ENCODE measurements at places on chromosomes 7 and 10.

DNA sequence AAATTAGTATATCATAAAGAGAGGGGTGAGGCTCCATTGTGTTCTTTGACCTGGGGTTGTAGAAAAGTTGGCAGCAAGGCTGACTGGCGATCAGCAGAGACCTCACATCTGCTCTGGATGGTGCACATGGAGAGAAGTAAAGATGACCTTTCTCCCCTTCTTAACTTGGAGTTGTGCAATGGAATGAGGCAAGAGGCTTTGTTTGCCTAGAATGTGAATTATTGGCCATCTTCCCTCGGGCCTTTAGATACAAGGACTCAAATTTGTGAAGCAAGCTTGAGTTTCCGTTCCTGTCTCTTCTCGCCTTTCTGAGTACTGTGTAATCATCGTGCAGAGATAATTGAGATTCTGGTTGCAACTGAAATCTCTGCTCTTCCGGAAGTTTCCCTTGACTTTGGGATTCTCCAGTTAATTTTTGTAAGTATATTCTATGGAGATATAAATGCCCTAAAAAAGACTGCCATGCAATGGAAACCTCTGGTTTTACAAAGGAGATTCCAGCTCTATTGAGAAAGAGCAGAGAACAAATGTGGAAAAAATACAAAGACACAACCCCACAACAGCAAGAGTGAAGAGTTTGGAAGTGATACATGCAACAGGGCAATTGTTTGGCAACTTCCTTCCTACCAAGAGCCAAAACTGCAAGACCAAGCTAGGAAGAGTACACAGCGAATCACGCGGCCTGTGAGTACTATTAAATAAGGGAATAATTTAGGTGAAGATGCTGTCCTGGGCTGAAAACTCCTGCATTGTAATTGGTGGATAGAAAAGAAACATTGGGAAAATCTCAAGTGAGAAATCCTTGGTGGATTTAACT is 542.3 kb upstream of the NRP1 start:
- no peak for DNase-seq

DNA sequence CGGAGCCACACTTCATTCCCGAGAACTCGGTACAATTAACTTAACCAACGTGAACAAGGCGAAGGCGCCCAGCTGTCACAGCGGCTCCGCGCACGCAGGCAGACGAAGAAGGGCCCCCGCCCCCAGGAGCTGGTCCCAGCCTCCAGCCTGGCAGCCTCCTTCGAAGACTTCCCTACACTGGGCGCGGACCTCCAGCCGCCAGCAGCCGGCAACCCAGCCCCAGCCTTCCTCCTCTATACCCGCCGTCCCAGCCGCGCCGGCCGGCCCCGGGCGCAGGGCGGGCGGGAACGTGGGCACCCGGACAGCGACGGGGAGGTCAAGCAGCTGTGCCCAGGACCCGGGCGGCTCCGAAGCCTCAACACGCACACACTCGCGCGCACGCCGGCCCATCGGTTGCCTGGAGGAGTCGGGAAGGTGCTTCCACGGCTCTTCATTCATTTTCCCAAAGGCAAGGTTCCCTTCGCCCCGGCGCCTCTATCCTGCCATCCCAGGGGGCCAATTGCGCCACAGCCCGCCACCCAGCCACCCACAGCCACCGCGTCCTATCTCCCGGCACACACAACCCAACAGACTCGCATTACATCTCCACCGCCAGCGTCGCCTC is 1.6 kb downstream of the CHST15 start:
- DNase-seq: no peak

GRCh38 chr10:113139699-113140098 is 189.7 kb downstream of the TCF7L2 start:
- no peak for DNase-seq

- no peak for DNase-seq
These were observed 501.2 kb downstream of the ADRA2A start for GRCh38 chr10:111578076-111578475.

DNA sequence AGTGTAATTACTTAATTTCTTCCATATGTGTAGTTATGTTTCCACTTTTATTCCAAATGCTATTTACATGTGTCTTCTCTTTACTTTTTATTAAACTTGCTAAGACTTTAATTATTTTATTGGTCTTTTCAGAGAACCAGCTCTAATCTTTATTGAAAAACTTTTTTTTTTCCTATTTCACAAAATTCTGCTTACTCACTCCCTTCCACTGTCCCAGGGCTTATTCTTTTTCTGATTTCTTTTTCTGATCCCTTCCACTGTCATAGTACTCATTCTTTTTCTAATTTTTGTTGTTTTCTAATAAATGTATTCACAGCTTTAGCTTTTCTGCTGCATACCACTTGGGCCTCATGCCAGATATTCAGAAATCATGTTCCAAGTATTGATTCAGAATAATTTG is 82.7 kb downstream of the CNOT4 start:
- no peak for DNase-seq

All from foreskin melanocyte (primary cell).